ENCODE measurements at places on chromosomes 1 and 21.

DNA sequence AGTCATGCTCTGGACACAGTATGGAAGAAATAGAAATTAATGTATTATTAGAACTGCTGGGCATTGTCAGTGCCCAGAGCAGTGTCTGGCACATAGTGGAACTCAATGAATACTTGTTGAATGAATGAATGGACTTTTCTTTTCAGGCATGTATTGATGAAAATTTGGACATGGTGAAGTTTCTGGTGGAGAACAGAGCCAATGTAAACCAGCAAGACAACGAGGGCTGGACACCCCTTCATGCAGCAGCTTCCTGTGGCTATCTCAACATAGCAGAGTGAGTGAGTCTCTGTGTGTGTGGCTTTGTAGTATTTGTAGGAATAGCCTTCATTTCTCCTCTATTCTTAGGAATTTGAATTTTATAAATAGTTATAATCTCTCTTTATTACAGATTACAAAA is 68.1 kb downstream of the PPP1R12B start:
- DNase-seq: no peak

- DNase-seq: no peak
Measured at GRCh38 chr21:27134516-27134915, 167.6 kb upstream of the ADAMTS5 start.

DNA sequence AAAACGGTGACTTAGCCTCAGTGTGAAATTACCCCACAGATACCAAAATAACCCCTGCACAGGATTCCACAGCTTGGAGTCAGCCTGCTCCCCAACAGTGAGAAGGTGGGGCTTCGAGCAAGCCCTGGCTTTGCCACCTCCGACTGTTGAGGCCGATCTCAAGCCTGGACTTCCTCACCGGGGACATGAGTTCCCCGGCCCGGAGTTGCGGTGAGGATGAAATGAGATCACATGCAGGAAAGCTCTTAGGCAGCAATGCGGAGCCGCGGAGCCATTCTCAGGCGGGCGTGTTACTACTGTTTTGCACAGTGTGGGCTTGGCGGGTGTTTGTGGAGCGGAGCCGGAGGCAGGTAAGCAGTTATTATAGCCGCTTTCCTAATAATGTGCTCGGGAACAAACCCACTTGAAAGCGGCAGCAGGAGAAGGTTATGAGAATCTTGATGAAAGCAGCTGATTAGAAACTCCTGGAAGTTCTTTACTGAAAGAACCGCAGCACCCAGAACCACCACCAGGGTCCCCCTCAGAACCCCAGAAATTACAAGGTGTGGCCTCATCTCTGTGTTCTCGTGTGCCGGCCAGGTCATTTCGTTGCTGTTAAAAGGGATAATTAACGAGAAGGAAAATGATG is 3.9 kb upstream of the CLSTN1 start:
- DNase-seq: no peak

DNA sequence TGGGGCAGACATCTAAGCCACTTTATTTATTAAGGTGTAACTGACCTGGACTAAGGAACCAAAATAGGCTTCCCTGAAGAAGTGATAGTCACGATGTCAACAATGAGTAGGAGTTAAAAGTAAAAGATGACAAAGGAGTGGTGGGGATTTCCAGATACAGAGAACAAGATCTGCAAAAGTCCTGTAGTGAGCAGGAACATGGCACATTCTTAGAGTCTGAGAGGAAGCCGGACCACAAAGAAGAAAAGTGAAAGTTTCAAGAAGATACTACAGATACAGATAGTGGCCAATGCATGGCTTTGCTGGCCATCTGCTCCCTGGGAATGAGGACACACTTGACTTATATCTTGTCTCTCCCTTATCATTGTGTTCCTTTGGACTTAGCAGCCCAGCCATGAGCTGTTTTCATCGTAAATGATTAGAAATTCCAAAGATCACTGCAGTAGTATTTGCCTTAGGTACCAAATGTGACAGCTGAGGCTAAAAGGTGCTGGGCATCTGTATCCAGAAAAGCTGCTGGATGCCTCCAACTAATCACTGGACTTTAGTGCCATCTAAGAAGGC is 302.4 kb upstream of the NR5A2 start:
- DNase-seq: no peak

GRCh38 chr1:58981392-58981791 is 197.5 kb upstream of the JUN start:
- DNase-seq: no peak

DNA sequence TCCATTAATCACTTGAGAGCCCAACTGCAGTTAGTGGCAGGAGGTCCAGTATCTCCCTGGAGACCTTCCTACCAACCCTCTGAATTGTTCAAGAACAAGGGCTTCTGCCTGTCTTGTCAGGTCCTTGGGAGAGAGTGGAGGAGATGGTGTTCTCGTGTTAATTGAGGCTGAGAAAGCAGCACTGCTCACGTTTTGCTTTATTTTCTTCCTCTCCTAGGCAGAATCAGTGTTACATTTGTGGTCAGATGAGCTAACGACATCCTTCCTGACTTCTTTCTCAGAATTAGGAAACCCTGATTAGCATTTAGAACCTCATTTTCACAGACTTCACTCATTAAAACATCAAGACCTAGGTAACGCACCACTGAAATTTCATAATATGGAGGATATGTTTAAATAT is 26.4 kb upstream of the LRIG2 start:
- no peak for DNase-seq

- DNase-seq: no peak
Measured at GRCh38 chr1:32106663-32107275, 1.1 kb upstream of the KPNA6 start.

DNA sequence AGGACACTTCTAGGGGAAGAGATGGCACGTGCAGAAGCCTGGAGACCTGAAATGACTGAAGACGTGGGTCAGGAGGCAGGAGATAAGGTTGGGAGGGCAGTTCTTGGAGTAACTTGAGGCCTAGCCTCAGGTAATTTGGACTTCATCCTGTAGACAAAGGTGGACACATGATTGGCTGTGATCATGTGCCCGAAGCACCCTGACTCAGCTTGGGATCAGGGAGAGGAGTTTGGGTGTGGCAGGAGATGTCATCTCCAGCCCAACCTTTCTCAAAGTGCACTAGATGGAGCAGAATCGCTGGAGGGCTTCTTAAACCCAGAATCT is 1.5 kb downstream of the SLC66A1 start:
- no peak for DNase-seq

- DNase-seq: no peak
Measured at GRCh38 chr1:59541161-59541560, 244.3 kb downstream of the FGGY start.

GRCh38 chr1:35894656-35895055 is 11.6 kb downstream of the AGO1 start:
- no peak for DNase-seq

DNA sequence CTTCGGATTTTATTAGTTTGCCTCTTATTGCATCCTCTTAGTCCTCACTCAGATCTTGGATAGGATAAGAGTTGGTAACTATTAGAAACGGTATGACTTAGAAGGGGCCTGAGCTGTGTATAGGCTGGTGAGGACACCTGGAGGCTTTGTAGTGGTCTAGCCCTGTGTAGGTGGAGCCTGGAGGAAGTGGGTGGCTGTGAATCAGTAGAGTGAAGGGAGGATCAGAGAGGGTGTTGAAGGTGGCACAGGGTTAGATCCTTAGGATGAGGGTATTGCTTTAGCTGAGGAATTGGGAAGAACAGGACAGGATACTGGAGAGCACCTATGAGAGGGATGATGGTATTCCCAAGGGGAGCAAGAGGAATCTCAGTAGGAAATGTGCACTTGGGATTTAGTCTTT is 5.7 kb downstream of the VANGL1 start:
- DNase-seq: no peak

GRCh38 chr1:109976762-109977161 is 7.8 kb upstream of the AHCYL1 start:
- no peak for DNase-seq

- no peak for DNase-seq
Measured at GRCh38 chr21:45996311-45997204, 15.0 kb downstream of the COL6A1 start.

DNA sequence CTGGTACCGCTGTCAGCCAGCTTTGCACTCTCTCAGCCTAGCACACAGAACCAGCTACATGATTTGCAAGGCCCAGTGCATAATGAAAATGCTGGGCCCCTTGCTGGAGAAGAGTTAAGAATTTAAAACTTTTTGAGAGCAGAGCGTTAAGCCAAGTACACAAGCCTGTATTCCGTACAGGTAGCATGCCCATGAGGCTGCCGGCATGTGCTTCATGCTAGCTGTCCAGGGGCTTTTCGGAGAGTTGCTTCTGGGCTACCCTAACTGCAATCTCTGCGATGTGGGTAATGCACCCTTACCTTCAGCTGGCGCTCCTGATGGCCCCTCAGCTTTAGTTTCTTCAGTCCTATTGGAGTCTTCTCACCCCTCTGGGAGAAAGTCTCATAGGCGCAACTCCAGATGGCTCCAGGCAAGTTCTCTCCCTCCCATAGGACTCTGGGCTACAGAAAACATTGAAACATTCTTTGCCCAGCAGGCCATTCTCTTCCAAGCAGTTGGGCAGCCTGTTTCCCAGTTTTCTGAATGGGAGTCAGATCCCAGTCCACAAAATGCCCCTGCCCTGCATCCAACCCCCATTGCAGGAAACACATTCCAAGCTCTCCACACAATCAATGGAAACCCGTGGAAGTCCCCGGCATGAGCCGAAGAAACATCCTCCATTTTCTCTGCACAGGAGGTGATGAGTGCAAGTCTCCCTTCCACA is 5.7 kb upstream of the AKT3 start:
- DNase-seq: no peak

GRCh38 chr1:224273641-224274040 is 56.3 kb downstream of the NVL start:
- DNase-seq: no peak

DNA sequence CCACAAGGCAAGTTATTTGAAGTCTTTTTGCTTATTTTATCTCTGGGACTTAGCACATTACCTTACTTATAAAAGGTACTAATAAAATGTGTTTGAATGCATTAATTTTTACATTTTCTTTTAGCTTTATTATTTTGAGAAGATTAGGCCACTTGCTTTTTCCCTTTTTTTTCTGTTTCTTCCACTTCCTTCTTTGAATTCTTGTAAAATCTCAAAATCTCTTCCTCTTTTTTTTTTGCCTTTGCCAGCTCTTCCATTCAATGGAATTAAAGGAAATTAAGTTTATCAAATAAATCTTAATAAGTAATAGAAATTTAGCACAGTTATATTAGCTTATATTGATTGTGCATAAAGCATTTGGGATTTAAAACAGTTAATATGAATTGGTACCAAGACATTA is 260.9 kb downstream of the SRGAP2C start:
- no peak for DNase-seq

GRCh38 chr1:76666499-76666898 is 200.8 kb upstream of the ST6GALNAC5 start:
- no peak for DNase-seq

- DNase-seq: no peak
Measured at GRCh38 chr21:31216206-31216605, 127.9 kb downstream of the TIAM1 start.

All from esophagus squamous epithelium (tissue), 5 donors.